ENCODE measurements at places on chromosomes 11 and 22.

DNA sequence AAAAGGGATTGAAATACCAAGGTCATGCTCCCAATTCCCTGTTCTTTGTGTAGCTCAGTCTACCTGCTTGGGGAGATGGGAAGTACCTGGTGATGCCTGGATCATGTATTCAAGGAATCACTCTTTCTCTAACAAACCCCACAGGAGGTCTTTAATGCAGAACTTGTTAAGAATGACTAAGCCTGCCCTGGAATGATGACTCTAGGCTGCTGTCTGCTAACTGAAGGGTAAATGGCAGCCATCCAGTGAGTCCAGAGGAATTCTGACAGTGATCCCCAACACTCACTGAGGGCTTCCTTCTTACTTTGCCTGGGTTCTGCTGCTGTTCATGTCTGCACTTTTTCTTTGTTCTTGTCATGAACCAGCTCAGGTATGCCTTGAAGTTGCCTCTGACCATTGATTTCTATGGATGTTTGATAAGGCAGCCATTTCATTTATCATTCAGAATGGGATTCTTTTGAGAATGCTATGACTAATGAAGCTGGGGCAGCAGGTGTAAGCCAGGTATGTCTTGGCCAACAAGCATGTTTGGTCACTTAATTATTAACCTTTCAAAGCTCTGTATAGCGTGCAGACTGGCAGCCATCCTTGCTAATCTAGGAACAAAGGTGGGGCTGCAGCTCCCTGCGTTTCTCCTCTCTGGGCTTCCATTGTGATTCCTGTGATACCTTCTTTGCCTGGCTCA is 11.4 kb downstream of the PRSS23 start:
- DNase-seq = no peak

- no peak for DNase-seq
Observed at GRCh38 chr11:7520011-7520942, 6.5 kb downstream of the PPFIBP2 start.

- no peak for DNase-seq
Observed at GRCh38 chr11:118536726-118537125, 5.7 kb downstream of the TMEM25 start.

- peak; percentile 81 for DNase-seq
Observed at GRCh38 chr22:22235558-22235957, 9.0 kb upstream of the VPREB1 start.

DNA sequence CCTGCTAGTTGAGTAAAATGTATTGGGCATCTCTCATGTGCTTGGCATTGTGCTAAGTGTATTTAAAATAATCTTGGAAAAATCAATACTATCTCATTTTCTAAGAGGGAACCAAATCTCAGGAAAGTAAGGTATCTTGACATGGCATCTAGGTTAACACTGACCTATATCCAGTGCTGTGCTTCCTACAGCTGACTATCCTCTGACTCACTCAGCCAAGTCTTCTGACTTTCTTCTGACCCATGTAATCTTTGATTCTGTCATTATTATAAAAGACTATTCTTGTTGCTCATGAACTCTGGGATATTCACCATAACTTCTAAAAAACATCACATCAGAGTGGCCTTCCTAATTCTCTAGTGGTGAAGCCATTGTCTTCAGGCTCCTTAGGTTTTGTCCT is 304.1 kb upstream of the TENM4 start:
- no peak for DNase-seq

GRCh38 chr11:70495351-70496310 is 97.3 kb downstream of the CTTN start:
- DNase-seq = no peak

GRCh38 chr11:117962826-117963225 is 23.4 kb upstream of the IL10RA start:
- DNase-seq = no peak

DNA sequence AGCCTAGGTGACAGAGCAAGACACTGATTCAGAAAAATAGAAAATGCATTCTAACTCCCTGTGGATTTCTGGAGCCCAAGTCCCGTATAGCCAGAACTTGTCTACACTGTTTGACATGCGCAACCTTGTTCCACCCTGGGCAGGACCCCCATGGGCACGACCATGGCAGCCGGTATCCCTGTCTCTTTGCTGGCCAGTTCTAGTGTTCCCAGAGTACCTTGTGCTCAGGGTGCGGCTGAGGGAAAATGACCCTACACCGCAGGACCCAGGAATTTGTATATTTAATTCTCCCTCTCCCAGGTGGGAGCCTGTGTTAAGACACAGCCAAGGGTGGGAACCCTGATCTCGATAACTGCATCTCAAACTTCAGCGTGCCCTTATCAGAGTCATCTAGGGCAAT is 36.7 kb upstream of the RIC3 start:
- DNase-seq = no peak

DNA sequence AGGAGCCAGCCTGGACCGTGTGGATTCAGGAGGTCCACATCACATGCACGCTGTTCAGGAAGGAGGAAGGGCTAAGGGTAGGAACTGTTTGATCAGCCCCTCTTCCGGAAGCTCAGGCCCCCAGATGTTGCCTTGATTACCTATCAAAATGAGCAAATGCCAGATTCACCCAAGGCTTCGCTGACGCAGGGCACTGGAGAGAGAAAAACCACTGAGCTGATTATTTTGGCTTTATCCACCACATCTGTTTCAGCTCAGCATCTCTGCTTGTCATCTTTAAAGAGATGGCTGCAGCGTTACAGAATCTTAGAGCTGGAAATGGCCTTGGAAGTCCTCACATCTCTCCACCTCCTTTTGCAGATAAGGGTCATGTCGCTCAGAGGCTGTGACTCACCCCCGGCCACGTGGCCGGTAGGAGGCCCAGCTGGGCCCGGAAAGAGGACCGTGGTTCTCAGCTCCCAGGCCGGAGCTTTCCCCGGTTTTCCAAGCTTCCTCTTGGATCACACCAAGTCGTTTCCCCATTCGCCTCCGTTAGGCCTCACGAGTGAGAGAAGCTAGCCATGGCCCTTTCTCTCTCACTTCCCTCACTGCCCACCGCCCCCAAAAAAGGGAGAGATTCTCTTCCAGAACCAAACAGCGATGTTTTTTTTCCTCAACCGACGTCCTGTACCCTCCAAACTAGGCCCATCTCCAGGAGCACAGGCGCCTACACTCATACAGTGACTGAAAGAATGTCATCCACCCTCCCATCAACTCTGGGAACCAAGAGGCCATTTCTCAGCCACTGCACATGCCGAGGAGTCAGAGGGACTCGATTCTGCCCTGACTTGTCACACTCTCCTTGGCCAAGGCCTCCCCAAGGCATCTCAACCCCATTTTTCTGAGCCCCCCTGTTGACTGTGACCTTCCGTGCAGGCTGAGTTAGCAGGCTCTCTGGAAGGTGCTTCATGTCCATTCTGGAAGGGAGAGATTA is 37.6 kb downstream of the LIF start:
- no peak for DNase-seq

DNA sequence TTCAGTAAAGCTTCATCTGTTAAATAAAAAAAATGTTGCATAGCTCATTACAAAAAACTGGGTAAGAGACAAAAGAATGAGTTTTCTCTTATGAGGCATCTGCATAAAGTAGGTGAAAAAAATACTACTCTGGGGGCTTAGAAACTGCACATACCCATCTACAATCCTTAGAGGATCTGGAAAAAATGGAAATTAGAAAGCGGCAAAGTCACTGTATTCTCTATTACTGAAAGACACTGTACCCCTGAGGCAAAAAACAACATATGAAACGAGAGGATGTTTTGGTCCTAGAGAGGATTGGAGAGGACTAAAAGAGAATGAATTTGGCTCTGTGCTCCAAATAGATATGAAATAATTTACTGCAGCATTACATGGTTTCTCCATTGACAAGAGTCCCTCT is 206.7 kb upstream of the PITPNB start:
- DNase-seq = no peak

GRCh38 chr22:43148581-43148980 is 2.8 kb upstream of the TSPO start:
- no peak for DNase-seq

GRCh38 chr22:50169774-50170341 is 673 bp upstream of the PANX2 start:
- no peak for DNase-seq

DNA sequence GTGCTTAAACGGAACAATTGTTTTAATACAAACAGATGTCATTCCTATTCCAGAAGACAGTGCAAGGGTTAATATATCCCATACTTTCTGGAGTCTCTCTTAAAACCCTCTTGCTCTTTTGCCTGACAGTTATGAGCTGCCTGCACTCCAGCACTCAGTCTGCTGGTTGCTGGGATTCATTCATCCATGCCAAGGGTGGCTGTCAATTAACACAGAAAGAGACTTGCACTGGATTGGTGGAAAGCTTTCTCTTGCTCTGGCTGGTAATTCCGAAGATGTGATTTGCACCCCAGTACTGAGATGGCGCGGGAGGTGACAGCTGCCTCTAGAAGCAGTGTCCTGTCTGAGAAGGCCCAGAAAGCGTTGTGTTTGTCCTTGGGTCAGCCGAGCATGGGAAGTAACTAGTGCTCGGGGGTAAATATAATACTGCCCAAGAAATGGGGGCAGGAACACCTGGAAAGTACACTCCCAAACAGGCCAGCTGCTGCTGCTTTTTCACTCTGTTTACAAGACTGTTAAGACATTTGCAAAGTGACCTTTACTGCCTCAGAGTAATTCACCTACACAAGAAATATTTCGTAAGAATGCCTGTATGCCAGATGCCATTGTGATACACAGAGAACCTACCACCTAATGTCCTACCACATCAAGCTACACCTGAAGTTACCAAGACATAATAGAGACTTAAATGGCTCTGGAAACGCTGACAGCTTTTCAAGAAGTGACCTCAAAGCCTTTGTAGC is 20.5 kb downstream of the SCUBE2 start:
- no peak for DNase-seq

- no peak for DNase-seq
Observed at GRCh38 chr11:44000731-44001130, 47.0 kb upstream of the ACCSL start.

DNA sequence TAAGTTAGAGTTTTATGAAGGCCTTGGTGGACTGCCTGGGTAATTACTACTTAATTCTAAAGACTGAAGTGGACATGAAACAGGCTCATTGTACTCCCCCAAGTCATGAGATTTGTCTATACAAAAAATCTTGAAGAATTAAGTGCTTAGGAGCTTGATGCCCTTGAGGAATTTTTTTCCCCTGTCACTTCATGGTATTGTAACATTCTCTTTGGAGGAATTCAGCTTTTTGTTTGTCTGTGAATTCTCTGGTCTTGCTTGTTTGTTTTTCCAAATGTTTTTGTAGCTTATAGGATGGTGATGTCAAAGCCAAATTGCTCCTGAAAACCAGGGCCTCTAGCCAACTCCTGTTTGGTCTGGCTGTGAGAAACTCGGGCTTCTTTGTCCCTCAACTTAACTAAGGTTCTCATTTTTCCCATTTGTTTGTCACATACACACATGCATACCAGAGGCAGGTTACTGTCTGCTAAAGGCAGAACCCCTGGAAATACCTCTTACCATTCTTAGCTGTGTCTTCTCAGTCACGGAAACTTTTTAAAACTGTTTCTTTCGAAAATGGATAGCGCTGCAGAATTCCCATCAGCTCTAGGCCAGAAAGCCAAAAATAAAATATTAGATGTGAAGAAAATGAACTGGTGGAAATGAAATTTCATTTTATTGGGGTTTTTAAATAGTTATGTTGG is 66.9 kb downstream of the AMOTL1 start:
- no peak for DNase-seq

- DNase-seq = no peak
Observed at GRCh38 chr22:27283714-27284113, 517.8 kb downstream of the MN1 start.

- no peak for DNase-seq
Observed at GRCh38 chr11:98300719-98301118, 720.0 kb upstream of the CNTN5 start.

DNA sequence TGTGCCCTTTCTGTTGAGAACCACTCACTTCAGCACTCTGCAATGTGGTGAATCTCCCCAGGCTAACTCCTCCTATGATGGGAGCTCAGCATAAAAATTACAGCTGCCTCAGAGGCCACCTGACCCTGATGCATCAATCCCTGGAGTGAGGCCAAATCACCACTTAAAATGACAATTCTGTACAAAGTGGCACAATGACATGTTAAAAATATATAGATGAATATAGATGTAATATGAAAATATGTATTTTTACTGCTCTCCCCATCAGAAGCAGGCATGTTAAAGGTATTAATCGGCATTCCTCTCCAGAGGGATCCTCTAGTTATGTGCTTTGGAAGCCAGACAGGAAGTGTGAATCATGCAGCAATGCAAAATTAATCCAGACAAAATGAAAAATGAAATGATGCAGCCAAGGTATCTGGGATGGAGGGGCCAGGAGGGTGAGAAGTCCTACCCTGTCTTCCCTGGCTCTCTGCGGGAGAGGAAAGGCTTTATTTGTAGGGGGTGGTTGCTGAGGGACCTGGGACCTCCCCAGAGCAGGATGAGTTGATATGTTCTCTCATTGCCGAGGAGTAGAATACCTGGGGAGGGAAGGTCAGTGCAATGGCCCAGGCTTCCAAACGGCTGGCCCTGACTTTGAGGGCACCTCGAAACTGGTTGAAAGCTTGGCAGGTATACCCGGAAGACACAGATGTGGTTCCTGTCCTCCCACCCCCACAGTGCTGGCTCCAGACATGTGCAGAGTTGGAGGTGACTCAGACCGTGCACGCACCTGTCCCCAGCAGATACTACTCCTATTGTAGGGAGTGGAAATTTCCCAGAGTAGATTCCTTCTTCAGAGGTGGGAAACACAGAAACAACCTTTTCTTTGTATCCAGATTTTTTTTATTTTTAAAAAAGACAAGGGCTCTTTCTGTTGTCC is 347.9 kb upstream of the NCAM1 start:
- DNase-seq = no peak

GRCh38 chr11:60977224-60977623 is 5.7 kb downstream of the CD6 start:
- DNase-seq = no peak

DNA sequence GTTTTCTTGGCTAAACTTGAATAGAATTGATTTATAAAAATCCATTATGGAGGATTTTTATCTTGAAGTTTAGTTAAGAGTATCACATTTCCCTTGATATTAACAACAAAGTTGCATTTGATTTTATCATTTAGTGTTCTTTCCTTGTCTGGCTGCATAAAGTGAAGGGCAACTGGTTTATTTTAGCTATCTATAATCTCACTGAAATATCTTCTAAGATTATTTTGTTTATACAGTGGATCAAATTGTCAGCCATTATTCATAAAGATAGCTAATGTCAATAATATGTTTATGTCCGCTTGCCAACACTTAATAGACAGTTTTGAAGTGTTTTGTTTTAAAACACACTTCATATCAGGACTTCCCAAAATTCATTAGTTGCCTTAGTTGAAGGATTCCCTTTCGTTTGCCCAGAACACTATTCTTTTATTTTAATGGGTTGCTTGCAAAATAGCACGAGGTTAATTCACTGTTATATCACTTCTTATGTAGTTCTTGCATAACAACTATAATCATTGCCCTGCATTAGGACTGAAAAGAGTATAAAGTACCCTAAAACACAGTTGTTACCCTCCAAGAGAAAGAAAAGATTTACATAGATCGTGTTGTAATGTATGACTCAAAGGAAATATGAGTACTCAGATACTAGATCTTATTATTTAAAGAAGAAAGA is 73.0 kb downstream of the MSANTD4 start:
- no peak for DNase-seq

- DNase-seq = no peak
Observed at GRCh38 chr11:5153574-5154431, 754 bp downstream of the OR52A1 start.

- no peak for DNase-seq
Observed at GRCh38 chr11:122920579-122920978, 38.0 kb downstream of the JHY start.

GRCh38 chr22:23187211-23187610 is 6.9 kb downstream of the BCR start:
- no peak for DNase-seq

GRCh38 chr22:25348391-25348790 is 129.0 kb downstream of the CRYBB2 start:
- DNase-seq = no peak

All from stimulated activated effector memory CD8-positive, alpha-beta T cell treated with anti-CD3 and anti-CD28 coated beads, Interleukin-12 subunit alpha, Interleukin-12 subunit beta, amount 100 ng/mL, for 72 hours (primary cell).